Activated effector memory CD4-positive, alpha-beta T cell treated with anti-CD3 and anti-CD28 coated beads, Interleukin-2, amount 50 U/mL, for 16 hours (primary cell): ENCODE measurements at places on chromosomes 5 and 9.
A peak's percentile ranks its signal among the peaks of the same experiment; 100 is the strongest.

DNA sequence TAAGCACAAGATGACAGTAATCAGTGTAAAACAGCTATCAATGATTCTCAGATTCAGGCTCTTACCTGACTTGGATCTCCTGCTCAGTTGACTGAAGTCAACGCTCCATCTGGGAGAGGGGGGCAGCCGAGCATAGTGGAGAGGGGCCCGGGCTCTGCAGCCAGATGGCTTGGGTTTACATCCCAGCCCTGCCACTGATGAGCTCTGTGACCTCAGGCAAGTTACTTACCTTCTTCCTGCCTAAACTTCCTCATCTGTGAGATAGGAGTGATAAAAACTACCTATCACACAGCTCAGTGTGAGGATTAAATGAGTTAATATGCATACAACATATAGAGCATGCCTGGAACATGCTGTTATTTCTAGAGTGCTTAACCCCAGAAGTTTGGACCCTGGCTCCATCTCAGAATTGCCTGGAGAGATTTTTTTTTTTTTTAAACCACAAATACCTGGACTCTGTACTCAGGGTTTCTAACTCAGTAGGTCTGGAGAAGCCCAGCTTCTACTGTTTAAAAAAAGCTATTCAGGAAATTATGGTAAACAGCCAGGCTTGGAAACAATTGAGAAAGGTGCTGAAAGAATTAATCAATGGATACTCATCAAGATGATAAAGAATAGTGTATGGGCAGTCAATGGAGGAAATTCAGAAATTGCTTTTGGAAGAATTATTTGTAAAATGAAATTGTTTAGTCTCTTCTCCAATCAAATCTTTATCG is 72.2 kb downstream of the ANKRD55 start:
- no peak for DNase-seq

GRCh38 chr5:157533011-157533481 is 42.5 kb downstream of the ADAM19 start:
- no peak for DNase-seq

DNA sequence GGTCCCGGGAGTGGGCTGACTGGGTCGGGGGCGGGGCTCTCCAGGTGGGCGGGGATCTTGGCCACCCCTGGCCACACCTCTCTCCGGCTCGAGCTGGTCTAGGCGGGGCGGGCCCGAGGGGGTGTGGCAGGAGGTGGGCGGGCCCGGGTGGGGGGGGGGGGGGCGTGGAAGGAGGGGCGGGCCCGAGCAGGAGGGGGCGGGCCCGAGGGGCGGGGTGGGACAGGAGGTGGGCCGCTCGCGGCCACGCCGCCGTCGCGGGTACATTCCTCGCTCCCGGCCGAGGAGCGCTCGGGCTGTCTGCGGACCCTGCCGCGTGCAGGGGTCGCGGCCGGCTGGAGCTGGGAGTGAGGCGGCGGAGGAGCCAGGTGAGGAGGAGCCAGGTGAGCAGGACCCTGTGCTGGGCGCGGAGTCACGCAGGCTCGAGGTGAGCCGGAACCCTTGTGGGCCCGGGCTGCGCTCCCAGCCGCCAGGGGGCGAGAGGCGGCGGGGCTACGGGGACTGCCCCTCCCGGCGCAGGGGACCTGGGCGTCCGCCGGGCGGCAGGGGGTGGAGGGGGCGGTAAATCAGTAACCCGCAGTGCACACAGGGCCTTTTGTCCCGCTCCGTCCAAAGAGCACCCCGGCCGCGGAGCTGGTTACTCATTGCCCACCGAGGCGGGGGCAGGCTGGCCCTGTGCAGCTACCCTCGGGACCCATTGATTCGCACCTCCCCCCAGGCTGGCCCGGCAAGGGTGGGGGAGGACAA is at the start of gene FGFR4:
Gene FGFR4, plus strand, starts transcription at position 262 of the 744 bp plus-strand sequence. CDS start 2,688 bp downstream, outside the sequence.
- peak; percentile 86 for DNase-seq

DNA sequence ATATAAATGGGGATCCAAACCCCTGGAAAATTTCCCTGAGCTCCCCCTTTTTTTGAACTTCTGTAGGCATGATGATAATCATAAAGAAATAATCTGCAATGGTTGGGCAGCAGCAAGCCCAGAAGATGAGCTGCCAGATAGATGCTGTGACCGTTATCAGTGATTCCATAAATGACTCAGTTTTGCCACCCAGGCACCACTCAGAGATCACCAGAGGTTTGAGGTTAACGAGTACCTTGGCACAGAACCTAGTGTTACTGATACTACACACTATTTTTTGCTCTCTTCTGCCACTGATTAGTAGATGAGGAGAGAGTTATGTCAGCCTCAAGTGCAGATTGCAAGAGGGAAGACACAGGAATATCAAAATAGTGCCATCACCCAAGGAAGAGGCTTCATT is 199.3 kb upstream of the PTGER4 start:
- peak; percentile 73 for DNase-seq

GRCh38 chr9:130740218-130741023 is 46.8 kb downstream of the EXOSC2 start:
- DNase-seq, result no peak

GRCh38 chr9:120710110-120710981 is 3.9 kb downstream of the MEGF9 start:
- DNase-seq, result peak; percentile 63
